ENCODE measurements at places on chromosomes 2 and 18.
A peak's percentile ranks its signal among the peaks of the same experiment; 100 is the strongest.

DNA sequence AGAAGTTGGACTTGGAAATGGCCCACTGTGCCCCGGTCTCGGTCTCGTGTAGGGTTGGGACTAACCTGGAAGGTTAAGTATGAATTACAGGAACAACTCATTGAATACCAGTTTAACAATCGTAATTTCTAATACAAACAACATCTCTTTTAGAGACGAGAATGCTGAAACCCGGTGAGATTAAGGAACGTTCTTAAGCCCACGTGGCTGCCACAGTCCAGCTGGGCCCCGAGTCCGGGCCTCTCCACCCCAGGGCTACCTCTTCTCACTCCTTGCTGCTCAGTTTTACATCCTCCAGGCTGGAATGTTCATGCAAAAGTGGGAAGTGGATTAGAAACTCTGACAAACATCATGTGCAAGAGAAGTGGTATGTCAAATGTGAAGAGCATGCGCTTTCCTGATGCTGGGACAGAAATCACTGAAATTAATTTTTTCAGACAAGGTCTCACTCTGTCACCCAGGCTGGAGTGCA, 29.4 kb downstream of the NGEF start:
- DNase-seq, result no peak

GRCh38 chr2:238939521-238940403, 91.9 kb downstream of the TWIST2 start:
- no peak for DNase-seq

GRCh38 chr2:172438741-172439508, 11.5 kb downstream of the ITGA6 start:
- no peak for DNase-seq

DNA sequence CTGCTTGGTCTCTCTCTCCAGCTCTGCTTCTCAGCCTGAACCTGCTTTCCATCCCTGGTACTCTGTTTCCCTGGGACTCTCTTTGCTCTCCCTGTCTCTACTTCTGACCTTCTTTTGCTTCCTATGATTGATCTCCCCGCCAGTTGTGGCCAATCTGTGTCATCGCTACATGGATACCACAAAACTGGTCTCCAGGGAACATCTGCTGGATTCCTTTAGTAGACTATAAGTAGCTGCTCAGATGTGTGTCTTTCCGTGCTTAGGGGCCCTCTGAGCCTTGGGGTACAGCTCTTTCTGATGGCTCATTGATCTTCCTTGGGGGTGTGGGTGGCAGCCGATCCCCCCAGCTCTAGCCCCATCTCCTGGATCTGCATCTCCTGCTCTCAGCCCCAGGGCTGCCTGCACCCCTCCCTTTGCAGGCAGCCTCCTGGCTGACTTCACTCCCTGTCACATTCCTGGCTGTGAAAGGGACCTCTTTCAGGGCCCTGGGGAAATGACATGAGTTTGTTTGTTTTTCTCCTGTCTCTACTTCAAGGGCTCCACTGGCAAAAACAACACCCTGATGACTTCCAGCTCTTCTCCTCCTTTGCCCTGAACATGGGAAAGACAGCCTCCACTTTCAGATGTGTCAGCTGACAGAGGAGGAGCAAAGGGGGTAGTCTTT, 333.7 kb downstream of the CYP26B1 start:
- no peak for DNase-seq

DNA sequence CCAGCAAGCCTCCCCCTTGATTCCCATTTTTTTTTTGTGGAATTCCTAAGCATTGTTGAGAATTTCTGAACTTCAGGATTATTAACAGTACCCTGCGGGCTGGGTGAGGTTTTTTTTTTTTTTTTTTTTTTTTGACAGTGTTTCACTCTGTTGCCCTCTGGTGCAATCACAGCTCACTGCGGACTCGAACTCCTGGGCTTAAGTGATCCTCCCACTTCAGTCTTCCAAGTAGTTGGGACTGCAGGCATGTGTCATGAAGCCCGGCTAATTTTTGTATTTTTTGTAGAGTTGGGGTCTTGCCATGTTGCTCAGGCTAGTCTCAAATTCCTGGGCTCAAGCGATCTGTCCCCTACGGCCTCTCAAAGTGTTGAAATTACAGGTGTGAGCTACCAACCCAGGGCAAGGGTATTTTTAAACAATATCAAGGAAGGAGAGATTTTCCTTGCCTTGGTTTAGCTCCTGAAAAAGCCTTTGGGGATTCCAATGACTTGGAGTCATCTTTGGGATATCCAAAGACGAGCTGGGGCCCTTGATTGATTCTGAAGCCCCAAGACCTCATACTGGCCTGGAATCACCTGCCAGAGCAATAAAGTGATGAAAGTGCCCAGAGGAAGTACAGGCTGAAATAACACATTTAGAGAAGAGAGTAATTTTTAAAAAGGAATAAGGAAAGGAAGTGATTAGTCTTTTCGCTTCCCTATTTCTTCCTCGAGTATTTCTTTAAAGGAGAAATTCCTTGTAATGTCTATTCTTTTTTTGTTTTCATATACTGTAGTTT, 240.2 kb downstream of the TGIF1 start:
- no peak for DNase-seq

GRCh38 chr2:16664052-16664731, 1.4 kb downstream of the CYRIA start:
- DNase-seq, result no peak

GRCh38 chr2:159118115-159118858, 149.8 kb downstream of the TANC1 start:
- peak; percentile 58 for DNase-seq

DNA sequence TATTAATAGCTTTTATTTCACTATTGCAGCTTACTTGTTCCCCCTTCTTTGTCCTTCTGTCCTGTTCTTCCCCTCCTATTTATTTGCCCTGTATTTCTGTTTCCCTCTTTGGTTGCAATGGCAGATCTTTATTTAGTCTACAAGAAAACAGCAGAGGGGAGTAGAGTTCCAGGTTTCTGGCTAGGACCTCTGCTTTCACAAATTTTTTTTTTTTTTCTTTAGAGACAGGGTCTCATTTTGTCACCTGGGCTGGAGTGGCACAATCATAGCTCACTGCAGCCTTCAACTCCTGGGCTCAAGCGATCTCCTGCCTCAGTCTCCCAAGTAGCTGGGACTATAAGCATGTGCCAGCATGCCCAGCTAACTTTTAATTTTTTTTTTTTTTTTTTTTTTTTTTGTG, 188.1 kb upstream of the SPRED2 start:
- no peak for DNase-seq

- no peak for DNase-seq
These were observed 20.1 kb upstream of the MRPL33 start for GRCh38 chr2:27751377-27751776.

DNA sequence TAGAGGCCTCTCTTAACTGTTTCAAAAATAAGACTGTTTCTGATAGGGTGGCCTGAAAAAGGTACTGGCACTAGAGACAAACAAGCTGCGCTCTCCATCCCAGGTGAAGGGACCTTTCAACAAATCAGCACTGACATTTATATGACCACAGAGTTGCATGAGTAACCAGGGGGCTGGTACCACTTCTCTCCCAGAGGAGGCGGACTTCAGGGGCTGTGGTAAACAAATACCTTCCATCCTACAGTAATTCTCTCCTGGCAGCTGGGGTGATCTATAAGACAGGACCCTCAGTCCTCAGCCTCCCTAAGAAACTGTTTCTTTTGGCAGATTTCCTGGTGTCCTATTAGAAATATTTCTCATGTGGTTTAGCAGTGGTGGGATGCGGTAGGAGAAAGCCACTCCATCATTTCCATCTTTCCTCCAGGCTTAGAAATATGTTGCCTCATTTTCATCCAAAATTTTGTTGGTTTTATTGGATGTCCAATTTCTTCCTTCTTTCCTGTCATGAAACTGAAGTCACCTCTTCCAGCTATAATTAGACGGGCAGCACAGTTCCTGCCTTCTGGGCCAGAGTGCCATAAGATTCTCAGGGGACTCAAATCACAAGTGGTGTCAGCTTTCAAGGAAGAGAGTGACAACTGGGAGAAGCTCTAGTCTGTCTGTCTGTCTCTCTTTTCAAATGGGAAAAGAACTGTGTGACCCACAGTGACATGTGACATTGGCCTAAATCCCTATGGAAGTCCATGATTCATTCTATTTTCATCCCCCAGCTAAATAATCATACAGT, 96.4 kb downstream of the CYRIA start:
- no peak for DNase-seq

DNA sequence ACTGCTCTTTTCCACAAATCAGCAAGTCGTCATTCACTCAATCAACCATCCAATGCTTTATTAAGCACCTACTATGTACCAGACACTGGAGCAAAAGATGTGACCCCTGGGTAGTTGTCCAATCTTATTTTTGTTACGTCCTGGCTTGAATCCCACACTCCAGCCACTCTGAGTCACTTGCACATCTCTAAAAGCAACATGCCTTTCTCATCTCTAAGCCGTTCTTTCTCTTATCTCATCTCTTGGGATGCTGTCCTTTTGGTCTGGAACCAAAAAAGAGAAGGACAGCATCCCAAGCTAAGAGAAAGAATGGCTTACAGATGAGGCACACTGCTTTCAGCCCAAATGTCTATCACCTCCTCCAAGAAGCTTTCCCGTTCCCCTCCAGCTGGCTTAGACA, 58.8 kb downstream of the RNF152 start:
- DNase-seq, result no peak

DNA sequence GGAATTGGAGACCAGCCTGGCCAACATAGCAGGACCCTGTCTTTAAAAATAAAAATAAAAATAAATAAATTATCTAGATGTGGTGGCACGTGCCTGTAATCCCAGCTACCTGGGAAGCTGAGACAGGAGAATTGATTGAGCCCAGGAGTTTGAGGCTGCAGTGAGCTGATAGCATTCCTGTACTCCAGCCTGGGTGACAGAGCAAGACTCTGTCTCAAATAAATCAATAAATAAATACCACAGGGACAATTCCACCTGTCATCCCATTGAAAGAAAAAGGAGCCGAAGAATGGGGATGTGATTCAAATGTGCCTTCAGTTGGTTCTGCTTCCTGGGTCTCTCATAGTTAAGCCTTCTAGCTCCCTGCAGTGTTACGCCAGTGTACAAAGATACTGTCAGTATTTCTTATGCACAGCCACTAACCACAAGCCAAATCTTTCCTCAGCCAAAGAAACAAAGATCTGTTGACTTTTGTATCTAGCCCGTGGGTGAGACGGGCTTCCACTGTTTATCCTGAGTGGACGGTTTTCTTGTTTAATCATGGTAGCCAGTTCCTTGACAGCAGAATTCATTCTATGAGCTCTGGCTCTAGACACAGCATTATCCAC, 12.6 kb downstream of the LGALSL start:
- no peak for DNase-seq

DNA sequence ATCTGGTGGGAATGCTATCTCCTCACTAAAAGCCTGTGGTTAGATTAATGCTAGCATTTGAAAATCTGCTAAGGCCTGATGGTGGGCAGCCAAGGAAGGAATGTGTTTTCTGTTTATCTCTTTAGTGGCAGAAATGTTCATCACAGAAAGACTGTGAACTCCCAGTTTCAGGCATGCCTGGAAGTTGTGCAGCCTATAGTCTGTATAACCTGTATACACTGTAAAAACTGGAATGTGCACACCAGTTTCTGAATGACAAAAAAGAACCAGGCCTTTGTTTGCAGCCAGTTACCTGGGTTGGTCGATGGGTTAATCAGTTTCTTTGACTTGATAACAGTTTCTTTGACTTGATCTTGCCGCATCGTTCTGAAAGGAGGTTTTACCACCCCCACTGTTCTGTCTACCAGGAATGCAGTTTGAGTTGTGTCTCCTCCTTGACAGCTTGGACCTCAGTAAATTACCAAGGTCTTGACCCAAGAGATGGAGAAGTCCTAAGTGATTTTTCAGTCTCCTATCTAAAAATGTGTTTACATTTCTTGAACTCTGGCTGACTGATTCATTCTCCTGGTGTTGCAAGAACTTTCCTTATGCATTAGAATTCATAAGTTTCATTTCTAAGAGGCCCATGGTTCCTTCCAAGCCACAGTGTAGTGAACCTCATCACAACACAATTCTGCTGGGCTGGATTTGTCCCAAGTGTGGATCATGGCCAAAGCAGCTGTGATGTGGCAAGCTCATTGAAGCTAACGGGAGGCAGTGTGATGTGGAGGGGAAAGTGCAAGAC, 62.2 kb downstream of the KIAA2012 start:
- no peak for DNase-seq

- no peak for DNase-seq
These were observed 112.0 kb downstream of the QPCT start for GRCh38 chr2:37456479-37456878.

GRCh38 chr2:144553379-144553778, 33.5 kb upstream of the ZEB2 start:
- DNase-seq, result no peak

- DNase-seq, result no peak
These were observed 206.6 kb upstream of the RBMS1 start for GRCh38 chr2:160700021-160700814.

GRCh38 chr2:207503234-207503633, 26.5 kb upstream of the CREB1 start:
- DNase-seq, result no peak

GRCh38 chr2:18625563-18625962, 36.2 kb upstream of the NT5C1B start:
- DNase-seq, result no peak

DNA sequence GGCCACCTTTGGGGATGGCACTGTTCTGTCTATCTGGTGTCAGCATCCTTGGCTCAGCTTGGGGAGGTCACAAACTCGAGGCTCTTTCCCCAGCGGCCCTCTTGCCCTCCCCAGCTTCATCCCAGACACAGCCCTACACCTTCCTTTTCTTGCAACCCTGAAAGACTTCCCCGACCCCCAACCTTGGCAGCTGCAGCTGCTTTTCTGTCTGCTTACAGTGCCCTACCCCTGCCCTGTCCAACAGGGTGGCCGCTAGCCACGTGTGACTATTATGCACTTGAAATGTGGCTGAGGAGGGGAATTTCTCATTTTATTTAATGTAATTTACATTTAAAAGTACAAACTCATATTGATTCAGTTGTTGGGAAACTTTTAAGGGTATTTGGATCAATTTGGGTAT, 41.3 kb downstream of the NGEF start:
- no peak for DNase-seq

- DNase-seq, result no peak
These were observed 44.4 kb upstream of the MBP start for GRCh38 chr18:77177009-77177408.

GRCh38 chr2:100802066-100802465, 17.9 kb upstream of the NPAS2 start:
- no peak for DNase-seq

DNA sequence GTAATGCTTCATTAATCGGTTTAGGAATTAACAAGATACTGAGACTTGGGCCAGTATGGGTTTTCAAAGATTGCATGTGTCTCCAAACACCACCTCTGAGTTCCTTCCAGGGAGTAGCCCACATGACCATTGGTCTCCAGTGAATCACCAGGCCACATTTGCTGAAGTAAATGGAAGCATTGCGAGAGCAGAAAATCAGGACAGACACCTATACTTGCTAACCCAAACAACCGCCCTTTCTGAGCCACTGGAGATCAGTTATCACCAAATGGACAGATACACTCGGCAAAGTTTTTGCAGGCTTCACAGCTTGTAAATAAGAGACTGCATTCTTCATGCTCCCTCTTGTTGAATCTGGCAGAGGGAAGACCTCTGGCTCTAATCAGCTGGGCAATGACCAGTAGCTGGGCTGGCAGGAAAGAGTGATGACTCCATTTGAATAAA, 40.9 kb downstream of the GATA6 start:
- no peak for DNase-seq

- no peak for DNase-seq
These were observed 847 bp downstream of the SERPINE2 start for GRCh38 chr2:224038049-224038829.

Measured in T-helper 1 cell (primary cell).